ENCODE measurements at places on chromosomes 5 and 9.

GRCh38 chr5:116308391-116308790, 223.6 kb downstream of the COMMD10 start:
- DNase-seq, result no peak

- no peak for DNase-seq
Measured at GRCh38 chr5:66812291-66812690, 216.1 kb downstream of the MAST4 start.

- DNase-seq, result no peak
Measured at GRCh38 chr5:19751326-19751725, 236.7 kb downstream of the CDH18 start.

DNA sequence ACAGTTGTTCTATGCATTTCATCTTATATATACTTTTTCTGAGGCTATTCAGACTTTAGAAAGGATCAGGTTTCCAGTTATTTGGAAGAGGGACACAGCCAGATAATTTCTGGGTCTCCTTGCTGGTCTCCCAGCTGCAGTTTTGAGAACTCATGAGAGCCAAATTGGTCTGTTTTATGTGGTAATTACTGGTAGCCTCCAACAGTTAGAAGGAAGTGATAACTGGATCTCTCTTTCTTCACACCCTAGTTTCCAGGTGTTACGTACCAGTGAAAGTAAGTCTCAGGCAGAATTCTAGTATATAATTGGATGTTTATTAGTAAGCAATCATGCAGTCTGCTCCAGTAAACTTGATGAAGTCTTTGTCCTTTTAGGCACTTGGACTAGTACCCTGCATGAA, 63.2 kb upstream of the RPS23 start:
- no peak for DNase-seq

GRCh38 chr5:65043843-65044359, 275.2 kb downstream of the CWC27 start:
- DNase-seq, result no peak

- no peak for DNase-seq
Measured at GRCh38 chr9:92642564-92642963, 27.4 kb downstream of the IPPK start.

DNA sequence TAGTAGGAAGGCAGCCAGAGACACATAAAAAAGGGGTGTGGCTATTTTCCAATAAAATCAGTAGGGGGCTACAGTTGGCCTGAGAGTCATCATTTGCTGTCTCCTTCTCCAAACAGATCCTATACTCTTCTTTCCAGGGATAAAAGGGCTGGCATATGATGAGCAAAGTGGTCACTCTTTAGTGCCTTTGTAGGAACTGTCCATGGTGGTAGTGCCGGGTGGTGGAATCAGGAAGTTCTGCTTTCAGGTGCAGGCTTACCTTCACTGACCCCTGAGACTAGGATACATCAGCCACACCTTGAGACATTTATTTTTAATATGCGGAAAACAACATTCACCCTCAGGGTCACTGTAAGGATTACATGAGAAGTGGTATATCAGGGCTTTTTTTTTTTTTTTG, 80.8 kb downstream of the ASTN2 start:
- no peak for DNase-seq

- no peak for DNase-seq
Measured at GRCh38 chr5:67487862-67488261, 291.3 kb upstream of the CD180 start.

GRCh38 chr5:168578006-168578405, 1.2 kb downstream of the PANK3 start:
- DNase-seq, result no peak

GRCh38 chr5:81265101-81265500, 32.0 kb downstream of the CKMT2 start:
- no peak for DNase-seq

- DNase-seq, result peak; percentile 62
Measured at GRCh38 chr9:126471084-126471624, 142.6 kb upstream of the LMX1B start.

GRCh38 chr9:14530841-14531240, 162.4 kb downstream of the ZDHHC21 start:
- no peak for DNase-seq

GRCh38 chr5:155850370-155850769, 476.6 kb upstream of the SGCD start:
- no peak for DNase-seq

DNA sequence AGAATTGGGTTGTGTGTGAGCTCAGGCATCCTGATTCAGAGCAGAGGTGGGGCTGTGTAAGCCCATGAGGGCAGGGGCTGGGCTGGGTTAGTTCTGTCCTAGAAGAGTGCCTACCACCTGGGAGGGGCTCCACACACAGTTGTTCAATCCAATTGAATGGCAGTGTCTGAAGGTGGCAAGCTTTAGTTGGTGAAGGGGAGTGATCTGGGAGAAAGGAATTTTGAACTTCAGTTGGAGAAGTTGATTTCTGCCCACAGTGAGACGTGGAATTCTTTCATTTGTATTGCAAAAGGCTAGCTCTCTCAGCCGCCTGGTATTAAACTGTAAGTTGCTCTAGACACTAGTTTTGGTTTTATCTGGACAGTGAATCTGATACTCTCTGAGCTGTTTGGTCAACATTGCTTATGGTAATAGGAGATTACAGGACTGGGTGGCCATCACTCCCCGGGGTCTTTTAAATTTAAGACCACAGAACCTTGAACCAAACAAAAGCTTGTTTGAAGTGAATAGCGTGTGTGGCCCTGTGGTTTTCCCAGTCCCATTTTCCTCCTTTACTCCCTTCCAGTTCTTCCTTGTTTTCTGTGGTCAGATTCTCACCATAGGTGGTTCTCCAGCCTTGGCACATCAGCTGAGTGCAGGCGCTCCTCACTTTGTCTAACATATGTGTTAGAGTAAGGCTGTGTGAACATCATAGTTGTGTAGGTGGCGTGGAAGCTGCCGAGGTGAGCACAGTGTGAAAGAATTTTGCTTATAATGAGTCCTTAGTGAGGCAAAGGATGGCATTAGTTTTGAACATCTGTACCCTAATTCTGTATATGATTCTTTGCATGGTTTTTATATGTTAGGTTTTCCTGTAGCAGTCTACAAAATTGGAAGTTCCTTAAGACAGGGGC, 78.0 kb downstream of the ARHGAP26 start:
- DNase-seq, result no peak

- no peak for DNase-seq
Measured at GRCh38 chr5:7325975-7326913, 69.7 kb upstream of the ADCY2 start.

DNA sequence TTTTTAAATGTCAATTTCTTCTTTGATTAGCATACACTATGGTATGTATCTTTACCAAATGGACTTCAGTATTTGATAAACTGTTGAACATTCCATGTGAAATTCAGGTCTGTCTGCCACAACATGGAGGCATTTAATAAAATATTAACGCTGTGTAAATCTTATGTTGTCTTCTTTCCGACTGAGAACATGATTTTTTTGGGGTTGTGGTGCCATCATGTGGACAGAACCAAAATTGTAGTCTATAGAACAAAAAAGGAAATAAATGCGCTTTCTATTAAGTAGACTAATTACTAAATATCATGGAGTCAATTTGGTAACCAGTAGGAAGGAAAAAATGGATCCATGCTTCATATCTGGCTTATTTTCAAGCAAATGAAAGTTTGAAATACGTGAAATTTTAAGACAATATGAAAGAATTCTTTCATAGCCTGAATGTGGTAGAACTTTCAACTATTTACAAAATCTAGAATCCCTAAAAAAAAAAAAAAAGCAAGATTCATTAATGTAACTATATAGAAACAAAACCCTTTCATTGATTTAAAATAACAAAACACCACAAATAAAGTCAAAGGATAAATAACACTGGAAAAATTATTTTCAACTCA, 2.8 kb upstream of the PLK2 start:
- peak; percentile 51 for DNase-seq

Measured in naive thymus-derived CD4-positive, alpha-beta T cell (primary cell).